Cardiac fibroblast (primary cell): ENCODE measurements at places on chromosomes 4 and X.
A peak's percentile ranks its signal among the peaks of the same experiment; 100 is the strongest.

DNA sequence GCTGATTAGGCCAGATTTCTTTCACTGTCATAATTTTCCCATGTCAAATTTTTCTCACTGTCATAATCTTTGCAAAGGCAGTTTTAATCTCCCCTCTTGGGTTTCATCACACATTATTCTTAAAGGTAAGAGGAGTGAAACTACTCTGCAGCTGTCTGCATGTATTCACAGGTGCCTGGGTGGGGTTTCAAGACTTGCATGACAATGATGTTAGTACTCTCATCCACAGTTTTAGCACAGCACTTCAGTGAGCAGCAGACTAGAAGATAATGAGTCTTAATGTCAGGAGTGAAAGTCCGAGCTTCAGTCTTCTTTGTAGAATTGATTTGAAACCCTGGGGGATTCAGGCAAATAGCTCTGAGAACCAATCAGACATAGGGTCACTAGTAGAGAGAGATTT is 182.5 kb upstream of the GALNT7 start:
- DNase-seq: no peak

GRCh38 chr4:2400841-2401609 is 17.4 kb downstream of the ZFYVE28 start:
- no peak for DNase-seq

- DNase-seq: no peak
These were observed 4.1 kb downstream of the ARMCX2 start for GRCh38 chrX:101655534-101655933.

- no peak for DNase-seq
These were observed 80.9 kb upstream of the PLAC1 start for GRCh38 chrX:134738986-134739740.

- DNase-seq: peak; percentile 18
These were observed 593 bp downstream of the NPY1R start for GRCh38 chr4:163331629-163332376.

- DNase-seq: peak; percentile 70
These were observed 130.4 kb upstream of the FRMPD4 start for GRCh38 chrX:12007881-12008280.

DNA sequence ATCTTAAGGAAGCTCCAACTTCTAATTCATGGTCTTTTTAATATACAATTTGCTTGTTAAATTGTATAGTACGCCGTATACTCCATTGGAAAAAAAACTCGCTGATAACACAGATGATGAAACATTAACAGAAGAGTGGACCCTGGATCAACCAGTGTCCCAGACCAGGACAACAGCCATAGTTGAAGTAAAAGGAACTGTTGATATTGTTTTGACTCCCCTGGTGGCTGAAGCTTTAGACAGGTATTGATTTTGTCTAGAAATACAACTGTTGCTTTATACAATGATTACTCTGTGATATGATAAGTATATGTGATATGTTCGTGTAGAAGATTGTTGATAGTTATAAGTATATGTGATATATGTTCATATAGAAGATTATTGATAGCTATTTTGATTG is 91.7 kb downstream of the BLTP1 start:
- no peak for DNase-seq

DNA sequence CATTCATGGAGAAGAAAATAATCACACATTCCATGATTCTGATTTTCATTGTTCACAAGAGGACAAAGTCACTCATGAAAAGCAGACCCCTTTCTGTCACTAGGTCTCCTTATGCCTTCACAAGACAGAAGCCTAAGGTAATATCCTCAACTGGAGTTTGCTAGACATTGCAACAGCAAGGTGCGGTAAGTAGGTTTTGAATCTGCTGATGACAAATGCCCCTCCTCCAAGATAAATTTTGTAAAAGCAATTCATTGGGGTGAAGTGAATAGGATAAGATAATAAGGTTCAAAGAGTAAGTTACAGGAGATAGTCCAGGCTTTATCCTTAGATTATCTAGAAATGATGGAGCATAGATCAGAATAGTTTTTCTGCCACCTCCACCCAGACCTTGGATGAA is 16.1 kb upstream of the CYP2U1 start:
- DNase-seq: no peak

DNA sequence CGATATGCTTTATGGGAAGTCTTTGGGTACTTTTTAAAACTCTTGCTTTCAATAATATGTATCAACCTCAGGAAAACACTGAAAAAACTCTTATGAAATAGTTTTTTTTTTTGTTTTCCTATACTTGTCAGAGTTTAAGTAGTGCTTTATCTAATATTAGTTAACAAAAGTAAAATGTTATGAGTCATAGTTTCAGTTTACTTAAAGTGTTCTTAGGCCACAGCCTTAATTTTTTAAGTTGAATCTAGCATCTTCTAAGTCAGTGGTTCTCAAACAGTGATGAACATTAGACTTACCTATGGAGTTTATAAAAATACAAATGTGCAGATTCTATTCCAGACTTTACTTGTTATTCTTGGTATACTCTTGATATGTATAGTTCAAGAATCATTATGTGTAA is 26.3 kb upstream of the ADGRL3 start:
- peak; percentile 3 for DNase-seq

GRCh38 chrX:38220024-38220414 is 652 bp downstream of the SRPX start:
- peak; percentile 74 for DNase-seq

DNA sequence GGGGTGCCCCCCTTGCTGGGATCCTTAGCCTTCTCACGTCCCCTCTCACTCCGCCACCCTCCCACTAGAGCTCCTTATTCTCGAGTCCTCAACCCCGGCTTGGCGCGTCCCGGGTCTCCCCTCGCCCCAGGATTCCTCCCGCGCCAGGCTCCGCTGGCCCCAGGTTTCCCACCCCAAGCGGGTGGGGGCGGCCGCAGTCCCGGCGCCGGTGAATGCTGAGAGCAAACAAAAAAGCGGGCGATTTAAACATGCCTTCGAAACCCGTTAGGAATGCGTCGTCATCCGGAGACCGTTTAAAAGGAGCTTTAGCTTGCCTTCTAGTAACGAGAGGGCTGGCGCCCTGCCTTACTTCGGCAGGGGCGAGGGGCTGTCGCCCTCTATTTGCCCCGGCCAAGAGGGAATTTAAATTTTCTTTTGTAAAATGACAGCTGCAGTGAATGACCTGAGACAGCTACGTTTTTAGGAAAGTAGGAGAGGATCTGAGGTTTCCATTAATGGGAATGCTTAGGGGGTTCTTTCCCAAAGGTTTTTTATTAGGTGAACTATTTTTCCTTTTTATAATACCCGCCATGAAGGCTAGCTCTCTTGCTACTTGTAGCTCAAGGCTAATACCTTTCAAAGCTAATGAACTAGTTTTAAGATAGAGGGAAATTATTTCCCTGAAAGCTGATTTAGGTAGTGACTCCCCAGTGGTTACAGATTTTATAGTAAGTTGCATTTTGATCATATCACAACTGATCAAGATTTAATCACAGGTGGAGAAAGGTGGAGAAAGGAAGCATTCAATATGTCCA is 3.1 kb downstream of the JADE1 start:
- peak; percentile 84 for DNase-seq

GRCh38 chr4:151484396-151485102 is 75.6 kb downstream of the FHIP1A start:
- peak; percentile 82 for DNase-seq

- no peak for DNase-seq
These were observed 22.6 kb downstream of the L1CAM start for GRCh38 chrX:153863251-153863991.

GRCh38 chrX:101057093-101057714 is 5.3 kb upstream of the TRMT2B start:
- peak; percentile 76 for DNase-seq

DNA sequence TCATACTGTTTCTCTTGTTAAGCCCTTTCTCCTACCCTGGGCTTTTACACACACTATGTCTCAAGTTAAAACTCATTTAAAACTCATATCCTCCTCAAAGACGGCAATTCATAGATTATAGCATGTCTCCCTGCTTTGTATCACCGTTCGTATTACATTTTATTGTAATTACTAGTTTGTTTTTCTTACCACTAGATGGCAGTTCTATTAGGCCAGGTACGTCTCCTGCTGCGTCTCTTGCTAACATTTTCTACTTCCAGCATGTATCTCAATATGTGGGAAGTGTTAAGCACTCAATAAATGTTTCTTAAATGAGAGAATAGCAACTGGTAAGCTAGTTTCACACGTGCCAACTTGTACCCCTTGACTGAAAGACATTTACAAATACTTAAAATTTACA is 450.3 kb upstream of the PCDH7 start:
- peak; percentile 2 for DNase-seq
